ENCODE measurements at places on chromosomes 5 and 9. TPM values are rescaled to one million over a fixed set of nuclear protein-coding genes. Genes with fewer than 3 reads are reported as not detected.

The ADAMTS16 gene
- total RNA-seq = not detected

The RAB3C gene
- not detected for total RNA-seq

The NUP214 gene
- 80.7 TPM for total RNA-seq

The PSMB7 gene
- 220 TPM for total RNA-seq

The KIAA0825 gene
- 0.47 TPM for total RNA-seq

The PLGRKT gene
- 43.8 TPM for total RNA-seq

The SEMA5A gene
- 0.12 TPM for total RNA-seq

The NUTM2G gene
- total RNA-seq = not detected

The PCDHGA7 gene
- total RNA-seq = 0.22 TPM

The EFCAB9 gene
- not detected for total RNA-seq

The ZNF618 gene
- total RNA-seq = 0.16 TPM

DNA sequence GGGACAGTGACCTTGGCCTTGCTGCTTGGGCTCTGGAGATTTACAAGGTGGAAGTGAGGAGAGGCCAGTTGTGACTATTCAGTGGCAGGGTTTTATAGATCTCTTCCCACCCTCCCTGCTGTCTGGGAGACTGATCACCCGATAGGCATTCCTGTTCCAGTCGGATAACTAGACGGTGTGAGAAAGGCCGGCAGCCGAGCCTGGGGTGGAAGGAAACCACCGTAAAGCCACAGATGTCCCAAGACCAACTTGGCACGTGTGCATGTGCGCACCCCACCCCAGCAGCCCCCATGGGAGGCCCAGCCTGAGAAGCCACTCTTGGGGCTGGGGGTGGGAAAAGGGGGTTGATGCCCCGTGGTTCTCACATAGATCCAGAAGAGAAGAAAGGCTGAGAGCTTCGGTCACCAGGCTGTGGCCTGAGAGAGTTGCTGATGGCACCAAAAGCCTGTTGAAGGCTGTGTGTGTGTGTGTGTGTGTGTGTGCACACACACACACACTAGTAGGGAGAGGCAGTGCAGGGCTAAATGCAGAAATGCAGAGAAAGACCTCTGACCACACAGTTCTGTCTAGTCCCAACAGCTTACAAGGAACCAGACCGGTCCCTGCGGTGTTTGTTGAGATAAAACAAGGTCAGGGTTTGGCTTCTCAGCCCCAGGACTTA lies 225.8 kb downstream of the FANCC start:
- DNase-seq = no peak

GRCh38 chr9:85631809-85632208 lies 109.9 kb downstream of the AGTPBP1 start:
- no peak for DNase-seq

DNA sequence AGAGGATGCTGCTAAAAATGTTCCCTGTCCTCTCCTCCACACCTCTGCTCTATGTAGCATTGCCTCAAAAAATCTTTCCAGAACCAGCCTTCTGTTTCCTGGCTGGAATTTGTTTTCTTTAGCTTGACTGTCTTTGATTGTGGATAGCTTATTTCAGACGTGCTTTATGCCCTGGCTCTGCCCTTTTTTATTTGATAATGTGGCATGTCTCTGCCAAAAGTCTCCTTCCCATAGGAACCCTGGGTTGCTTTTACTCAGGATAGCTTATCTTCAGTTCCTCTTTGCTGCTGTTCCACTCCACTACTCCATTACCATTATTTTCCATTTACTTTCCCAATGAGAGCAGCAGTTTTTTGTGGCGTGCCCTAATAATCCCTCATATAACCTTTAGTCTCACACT lies 885 bp upstream of the TMEM252 start:
- no peak for DNase-seq

DNA sequence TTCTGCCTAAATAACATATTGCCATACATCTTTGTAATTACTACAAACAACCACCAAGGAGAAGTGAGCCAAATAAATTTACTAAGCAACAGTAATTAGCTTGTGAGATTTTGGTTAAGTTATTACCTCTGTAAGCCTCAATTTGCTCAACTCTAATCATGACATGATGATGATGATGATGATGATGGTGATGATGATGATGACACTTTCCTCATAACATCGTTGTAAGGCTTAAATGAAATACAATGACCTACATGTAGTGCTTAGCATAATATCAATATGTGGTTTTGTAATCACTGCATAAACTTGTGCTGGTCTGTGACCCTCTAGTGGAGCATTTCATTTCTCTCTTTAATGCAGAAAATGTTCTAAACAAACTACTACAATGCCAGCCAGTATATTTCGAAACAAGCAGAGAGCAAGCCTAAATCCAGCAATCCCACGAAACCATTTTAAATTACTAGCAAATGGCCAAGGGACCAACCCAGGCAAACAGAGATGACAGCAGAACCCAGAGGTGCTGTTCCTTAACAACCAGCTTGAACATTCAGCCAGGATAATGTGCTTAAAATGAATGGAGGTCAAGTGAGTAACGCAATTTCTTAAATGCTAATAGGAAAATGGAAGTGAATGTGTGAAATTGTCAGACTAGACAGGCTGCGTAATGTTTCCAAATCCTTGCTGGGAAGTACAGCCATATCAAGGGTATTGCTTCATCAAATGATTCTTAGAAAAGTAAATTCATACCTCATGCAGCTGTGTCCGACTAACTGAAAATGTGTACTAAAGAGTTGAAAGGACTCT lies 281.9 kb upstream of the PUM3 start:
- no peak for DNase-seq

DNA sequence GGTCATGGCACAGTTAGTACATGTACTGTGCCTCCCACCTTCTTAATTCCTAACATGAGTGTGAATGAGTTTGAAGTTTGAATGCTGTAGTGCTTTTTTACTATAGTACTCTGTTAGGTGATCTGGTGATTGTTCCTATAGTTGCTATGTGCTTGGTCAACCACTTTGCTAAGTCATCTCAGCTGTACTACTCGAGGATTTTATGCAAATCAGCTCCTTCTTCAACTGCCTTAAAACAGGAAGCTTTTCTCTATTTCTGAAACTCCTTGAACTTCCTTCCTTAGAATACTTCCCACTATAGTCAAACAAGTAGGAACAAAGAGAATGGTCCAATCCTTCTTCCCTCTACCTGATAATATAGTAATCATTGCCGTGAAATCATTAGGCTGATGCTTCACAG lies 219.6 kb downstream of the CTNND2 start:
- DNase-seq = no peak

GRCh38 chr5:132009706-132010405 lies 1.6 kb downstream of the ACSL6 start:
- no peak for DNase-seq

GRCh38 chr9:134557331-134557730 lies 84.3 kb upstream of the COL5A1 start:
- DNase-seq = no peak

DNA sequence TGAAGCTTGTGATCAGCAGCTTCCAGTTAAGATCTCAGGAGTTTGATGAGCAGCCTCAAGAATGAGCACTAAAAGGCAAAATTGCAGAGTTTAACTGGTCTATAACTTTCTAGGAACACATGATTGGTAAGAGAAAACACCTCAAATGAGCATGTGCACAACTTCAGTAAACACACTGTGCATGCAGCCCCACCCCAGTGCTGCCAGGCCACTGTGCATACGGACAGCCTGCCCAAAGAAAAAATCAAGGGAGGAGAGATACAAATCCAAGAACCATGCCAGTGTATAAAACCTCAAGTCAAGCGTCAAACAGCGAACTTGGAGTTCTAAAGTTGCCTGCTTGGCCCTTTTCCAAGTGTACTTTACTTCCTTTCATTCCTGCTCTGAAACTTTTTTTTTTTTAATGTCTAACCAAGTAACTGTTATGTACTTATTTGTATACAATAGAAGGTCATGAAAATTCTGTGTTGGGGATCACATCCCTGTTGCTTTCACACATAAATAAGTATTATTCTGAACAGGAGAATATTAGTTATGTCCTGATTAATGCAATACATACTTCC lies 125.6 kb upstream of the TSLP start:
- DNase-seq = no peak

- no peak for DNase-seq
These were observed 14.3 kb downstream of the IL5 start for GRCh38 chr5:132528866-132529634.

GRCh38 chr9:132946211-132946610 lies 1.8 kb upstream of the TSC1 start:
- DNase-seq = no peak

DNA sequence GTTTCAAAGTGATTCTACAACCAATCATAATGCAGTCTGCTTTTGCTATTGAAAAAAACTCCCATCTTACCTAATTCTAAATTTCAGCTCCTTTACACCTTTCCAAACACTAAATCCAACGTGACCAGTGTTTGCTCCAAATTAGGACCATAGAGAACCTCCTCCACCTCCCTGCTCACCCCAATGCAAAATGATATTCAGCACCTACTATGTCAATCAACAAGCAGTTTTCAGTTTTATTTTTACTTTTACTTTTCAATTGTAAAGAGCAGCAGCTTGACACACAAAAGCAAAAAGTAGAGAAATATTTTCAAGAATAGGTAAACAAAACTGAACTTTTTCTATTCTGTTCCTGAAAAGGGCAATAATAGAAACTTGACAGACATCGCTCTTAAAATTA lies 3.4 kb downstream of the FAM13B start:
- DNase-seq = no peak

- DNase-seq = no peak
These were observed 42.8 kb upstream of the FABP6 start for GRCh38 chr5:160186480-160186879.

DNA sequence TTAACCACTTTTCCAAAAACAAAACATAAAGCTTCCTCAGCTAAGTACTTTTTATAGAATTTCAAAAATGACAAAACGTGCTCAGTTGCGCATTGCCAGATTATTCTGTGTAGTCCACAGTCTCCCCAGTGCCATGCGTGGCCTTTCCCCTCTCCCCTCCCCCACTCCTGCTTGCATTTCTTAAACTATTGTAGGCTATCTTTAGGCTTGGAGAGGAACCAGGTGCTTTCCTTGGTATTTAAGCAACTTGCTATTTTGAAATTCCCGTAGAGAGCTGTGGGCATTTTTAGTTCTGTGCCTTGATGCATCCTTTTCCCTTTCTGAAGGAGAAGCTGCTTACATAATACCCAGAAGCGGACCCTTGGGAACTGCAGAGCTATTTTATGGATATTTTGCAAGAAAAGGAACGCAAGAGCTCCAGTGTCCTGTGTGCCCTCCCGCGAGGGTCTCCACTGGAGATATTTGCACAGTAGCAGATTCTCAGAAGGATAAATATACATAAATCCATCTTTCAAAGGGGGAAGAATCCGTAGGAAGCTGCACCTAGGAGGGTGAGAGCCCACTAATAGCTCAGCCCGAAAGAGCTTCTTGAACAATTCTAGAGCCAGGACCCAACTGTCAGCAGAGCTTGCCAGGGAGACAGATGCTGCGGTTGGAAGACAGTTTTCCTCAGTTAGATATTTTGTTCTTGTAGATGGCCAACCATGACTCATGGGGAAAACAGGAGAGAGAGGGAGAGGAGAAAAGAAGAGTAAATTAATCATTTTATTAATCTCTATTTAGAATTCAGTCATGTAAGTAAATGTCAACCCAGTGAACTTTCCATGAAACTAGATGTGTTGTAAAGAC lies 1298.3 kb upstream of the WWC1 start:
- DNase-seq = no peak

- no peak for DNase-seq
These were observed 243.6 kb downstream of the AUH start for GRCh38 chr9:91117959-91118703.

- no peak for DNase-seq
These were observed 99.4 kb upstream of the MAP3K1 start for GRCh38 chr5:56715986-56716385.

All from activated T-helper 1 cell treated with anti-CD3 and anti-CD28 coated beads, Interleukin-12 subunit alpha, Interleukin-12 subunit beta, Interleukin-2, Interleukin-4 antibody, amounts not matched to agents 30 ng/mL and 10 ng/mL and 1 ng/mL, durations not matched to agents 14 hours and 24 hours and 36 hours (primary cell).